ENCODE measurements at places on chromosomes 6 and 20.

GRCh38 chr6:114288701-114289495 is 53.9 kb downstream of the HS3ST5 start:
- no peak for DNase-seq

DNA sequence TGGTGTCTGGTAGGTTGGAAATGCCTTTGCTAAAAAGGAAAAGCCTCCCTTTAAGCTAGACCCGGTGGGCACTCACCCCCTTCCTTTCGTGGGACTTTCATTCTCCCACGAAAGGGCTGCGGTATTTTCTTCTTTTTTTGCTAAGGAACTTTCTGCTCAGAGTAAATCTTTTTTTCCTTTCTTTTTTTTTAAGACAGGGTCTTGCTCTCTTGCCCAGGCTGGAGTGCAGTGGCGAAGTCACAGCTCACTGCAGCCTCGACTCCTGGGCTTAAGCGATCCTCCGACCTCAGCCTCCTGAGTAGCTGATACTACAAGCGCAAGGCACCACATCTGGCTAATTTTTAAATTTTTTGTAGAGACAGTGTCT is 4.0 kb downstream of the TP53TG5 start:
- no peak for DNase-seq

GRCh38 chr6:143361536-143362191 is 88.8 kb downstream of the ADAT2 start:
- DNase-seq: no peak

- DNase-seq: no peak
These were observed 28.2 kb upstream of the CNKSR3 start for GRCh38 chr6:154538640-154539191.

GRCh38 chr6:125791151-125791819 is 525 bp downstream of the NCOA7 start:
- DNase-seq: peak; percentile 34
